IMR-90 (cell line): ENCODE measurements at places on chromosomes 11 and 22. TPM values are rescaled to one million over a fixed set of nuclear protein-coding genes. Genes with fewer than 3 reads are reported as not detected.
A peak's percentile ranks its signal among the peaks of the same experiment; 100 is the strongest.

GRCh38 chr11:57881647-57882046 lies 120.0 kb downstream of the CTNND1 start:
- no peaks in the 10 kb centered on the region for H3K36me3 ChIP-seq
- no peaks in the 10 kb centered on the region for H3K4me1 ChIP-seq
- H3K4me3 ChIP-seq = no peak overlapping the region
- no peak overlapping the region for H3K27ac ChIP-seq
- no peak for DNase-seq

GRCh38 chr22:30204742-30205111 lies 41.8 kb downstream of the LIF start:
- H3K4me3 ChIP-seq = no peak overlapping the region
- no peaks in the 10 kb centered on the region for H3K36me3 ChIP-seq
- no peaks in the 10 kb centered on the region for H3K27me3 ChIP-seq
- DNase-seq = peak; percentile 84
- H3K4me1 ChIP-seq = peaks cover 52% of the 10 kb centered on the region

DNA sequence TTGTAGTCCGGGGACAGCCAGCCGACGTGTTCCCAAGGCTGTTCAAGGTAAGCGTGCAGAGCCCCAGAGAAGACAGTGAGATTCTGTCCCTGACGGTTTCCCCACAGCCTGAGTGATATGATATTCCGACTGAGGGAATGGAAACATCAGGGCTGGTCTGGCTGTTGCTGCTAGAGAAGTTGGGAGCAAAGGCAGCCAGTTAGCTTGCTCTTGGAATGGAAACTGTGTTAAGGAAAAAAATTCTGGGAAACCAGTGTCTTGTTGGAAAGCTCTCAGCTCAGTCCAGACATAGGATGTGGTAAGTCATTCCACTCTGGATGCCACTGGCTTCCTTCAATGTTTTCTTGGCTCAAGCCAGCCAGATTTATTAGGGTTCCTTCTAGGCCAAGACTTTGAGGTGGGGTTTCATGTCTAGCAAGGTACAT lies 8.8 kb downstream of the CRY2 start:
- H3K4me1 ChIP-seq = peaks cover 35% of the 10 kb centered on the region
- peaks cover 10% of the 10 kb centered on the region for H3K36me3 ChIP-seq
- DNase-seq = peak; percentile 43
- H3K27ac ChIP-seq = peak overlapping the region; percentile 10; the same call in 1 of the 2 replicates
- H3K27me3 ChIP-seq = no peaks in the 10 kb centered on the region

GRCh38 chr11:85784480-85785265 lies 26.3 kb downstream of the SYTL2 start:
- DNase-seq = no peak
- no peaks in the 10 kb centered on the region for H3K36me3 ChIP-seq
- H3K4me3 ChIP-seq = no peak overlapping the region
- peaks cover 12% of the 10 kb centered on the region for H3K4me1 ChIP-seq
- no peak overlapping the region for H3K27ac ChIP-seq

- no peak for DNase-seq
- H3K36me3 ChIP-seq = no peaks in the 10 kb centered on the region
- H3K4me3 ChIP-seq = no peak overlapping the region
- no peaks in the 10 kb centered on the region for H3K4me1 ChIP-seq
- no peaks in the 10 kb centered on the region for H3K27me3 ChIP-seq
- no peak overlapping the region for H3K27ac ChIP-seq
Observed at GRCh38 chr11:90661233-90661632, 438.4 kb upstream of the CHORDC1 start.

DNA sequence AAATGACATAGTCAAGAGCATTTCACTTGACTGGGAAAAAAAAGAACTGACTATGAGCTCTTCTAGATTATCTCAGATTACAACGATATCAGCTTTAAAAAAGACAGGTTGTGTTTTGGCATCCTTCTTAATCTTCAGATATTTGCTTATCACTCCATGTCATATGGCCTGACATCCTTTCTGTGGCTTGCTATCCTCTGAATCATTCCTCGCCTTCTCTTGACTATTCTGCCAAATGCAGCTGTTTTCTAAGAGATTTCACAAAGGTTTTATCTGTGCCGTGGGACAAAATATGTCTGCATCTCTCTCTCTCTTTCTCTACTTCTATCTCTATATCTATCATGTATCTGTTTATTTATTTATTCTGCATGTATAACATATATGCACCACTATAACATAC lies 746.1 kb downstream of the CNTN5 start:
- H3K4me1 ChIP-seq = no peaks in the 10 kb centered on the region
- no peak for DNase-seq
- H3K36me3 ChIP-seq = no peaks in the 10 kb centered on the region
- no peaks in the 10 kb centered on the region for H3K27me3 ChIP-seq
- no peak overlapping the region for H3K4me3 ChIP-seq

GRCh38 chr11:93279851-93280347 lies 50.6 kb upstream of the DEUP1 start:
- no peak overlapping the region for H3K4me3 ChIP-seq
- H3K27me3 ChIP-seq = no peaks in the 10 kb centered on the region
- no peak for DNase-seq
- no peaks in the 10 kb centered on the region for H3K4me1 ChIP-seq
- H3K27ac ChIP-seq = no peak overlapping the region

DNA sequence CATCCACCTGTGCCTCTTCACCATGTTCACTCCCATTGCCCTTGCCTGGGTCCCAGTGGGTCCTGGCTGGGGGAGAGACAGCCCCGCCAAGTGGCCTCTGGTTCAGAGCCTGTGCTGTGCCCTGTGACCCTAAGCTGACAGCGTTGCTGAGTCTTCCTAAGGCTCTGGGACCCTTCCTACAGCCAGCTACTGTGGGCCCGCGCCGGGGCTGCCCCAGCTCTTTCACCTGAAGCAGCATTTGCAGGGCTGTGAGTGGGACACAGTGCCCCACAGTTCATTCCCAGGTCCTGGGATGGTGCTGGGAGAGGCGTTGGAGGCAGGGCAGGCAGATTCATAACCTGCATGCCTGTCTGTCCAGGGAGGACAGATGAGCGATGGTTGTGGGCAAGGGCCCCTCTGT lies 10.7 kb downstream of the TPCN2 start:
- no peak for DNase-seq
- H3K4me3 ChIP-seq = no peak overlapping the region
- no peak overlapping the region for H3K27ac ChIP-seq

GRCh38 chr11:17354601-17354991 lies 3.0 kb downstream of the NCR3LG1 start:
- peaks cover 2% of the 10 kb centered on the region for H3K4me1 ChIP-seq
- peaks cover 1% of the 10 kb centered on the region for H3K36me3 ChIP-seq
- DNase-seq = peak; percentile 79
- no peak overlapping the region for H3K27ac ChIP-seq
- H3K27me3 ChIP-seq = no peaks in the 10 kb centered on the region
- H3K4me3 ChIP-seq = no peak overlapping the region

- H3K4me1 ChIP-seq = peaks cover 4% of the 10 kb centered on the region; the same call in 1 of the 2 replicates
- H3K4me3 ChIP-seq = no peak overlapping the region
- H3K27ac ChIP-seq = no peak overlapping the region
- no peaks in the 10 kb centered on the region for H3K36me3 ChIP-seq
Observed at GRCh38 chr11:45796461-45796861, 8.5 kb upstream of the SLC35C1 start.

DNA sequence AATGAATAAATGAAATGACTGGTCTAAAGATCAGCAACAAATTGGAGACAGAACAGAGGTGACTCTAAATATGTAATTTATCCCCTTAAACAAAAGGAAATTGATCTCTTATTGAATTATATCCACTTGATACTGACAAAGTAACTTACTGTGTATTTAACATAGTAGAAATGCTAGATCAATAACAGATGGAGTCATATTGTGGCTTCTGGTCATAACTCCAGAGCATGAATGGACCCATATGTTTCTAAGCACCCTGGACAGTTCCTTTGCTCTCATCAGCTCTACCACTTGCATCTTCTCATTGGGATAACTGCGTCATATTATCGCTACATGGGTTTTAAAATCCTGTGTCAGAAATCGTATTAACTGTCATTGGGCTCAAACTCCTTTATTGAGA lies 222.3 kb downstream of the ETS1 start:
- no peak overlapping the region for H3K4me3 ChIP-seq
- peaks cover 11% of the 10 kb centered on the region for H3K4me1 ChIP-seq
- H3K36me3 ChIP-seq = no peaks in the 10 kb centered on the region
- peak; percentile 85 for DNase-seq

GRCh38 chr22:43825651-43826050 lies 13.5 kb upstream of the EFCAB6 start:
- no peaks in the 10 kb centered on the region for H3K36me3 ChIP-seq
- no peaks in the 10 kb centered on the region for H3K27me3 ChIP-seq
- peaks cover 38% of the 10 kb centered on the region for H3K4me1 ChIP-seq
- H3K4me3 ChIP-seq = no peak overlapping the region
- no peak for DNase-seq

DNA sequence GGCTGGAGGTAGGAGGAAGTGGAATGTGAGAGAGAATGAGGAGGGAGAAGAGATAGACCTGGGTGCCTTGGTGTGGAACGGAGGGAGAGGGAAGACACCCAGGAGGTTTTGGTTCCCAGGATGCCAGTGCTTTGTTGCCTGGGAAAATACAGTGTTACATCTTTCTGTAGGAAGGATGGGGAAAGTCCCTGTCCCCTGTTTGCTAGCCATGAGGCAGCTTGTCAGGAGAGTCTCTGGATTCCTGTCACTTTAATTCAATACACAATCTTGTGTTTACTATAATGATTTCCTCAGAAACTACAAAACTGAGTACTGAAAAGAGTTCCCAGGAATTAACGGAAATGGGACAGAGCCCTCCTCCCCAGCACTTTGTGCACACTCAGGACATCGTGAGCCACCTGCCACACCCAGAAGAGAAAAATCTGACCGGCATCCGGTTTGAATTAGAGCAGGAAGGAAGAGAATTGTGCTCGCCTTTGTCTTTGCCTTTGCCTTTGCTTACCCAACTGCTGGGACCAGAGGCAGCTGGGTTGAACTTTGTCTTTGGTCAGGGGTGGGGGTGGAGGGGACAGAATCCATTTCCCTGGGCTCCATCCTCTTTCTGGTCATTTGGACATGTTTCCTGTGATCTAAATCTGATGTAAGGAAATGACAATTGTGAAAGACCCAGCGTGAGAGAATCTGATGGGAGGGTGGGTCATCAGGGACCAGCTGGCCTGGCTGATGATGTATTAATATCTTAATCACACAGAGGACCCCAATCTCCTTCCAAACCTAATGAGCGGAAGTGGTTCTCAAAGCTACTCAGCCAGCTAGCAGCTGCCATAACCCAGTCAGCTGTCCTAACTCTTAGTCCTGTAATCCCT lies 1.3 kb upstream of the LIMK2 start:
- H3K27me3 ChIP-seq = no peaks in the 10 kb centered on the region
- H3K4me3 ChIP-seq = no peak overlapping the region
- H3K27ac ChIP-seq = no peak overlapping the region
- H3K4me1 ChIP-seq = peaks cover 4% of the 10 kb centered on the region; the same call in 1 of the 2 replicates

- no peak for DNase-seq
- peaks cover 4% of the 10 kb centered on the region; the same call in 1 of the 2 replicates for H3K27me3 ChIP-seq
- H3K4me3 ChIP-seq = no peak overlapping the region
- H3K27ac ChIP-seq = no peak overlapping the region
- H3K36me3 ChIP-seq = no peaks in the 10 kb centered on the region
Observed at GRCh38 chr11:64057890-64058289, 22.2 kb downstream of the FLRT1 start.

DNA sequence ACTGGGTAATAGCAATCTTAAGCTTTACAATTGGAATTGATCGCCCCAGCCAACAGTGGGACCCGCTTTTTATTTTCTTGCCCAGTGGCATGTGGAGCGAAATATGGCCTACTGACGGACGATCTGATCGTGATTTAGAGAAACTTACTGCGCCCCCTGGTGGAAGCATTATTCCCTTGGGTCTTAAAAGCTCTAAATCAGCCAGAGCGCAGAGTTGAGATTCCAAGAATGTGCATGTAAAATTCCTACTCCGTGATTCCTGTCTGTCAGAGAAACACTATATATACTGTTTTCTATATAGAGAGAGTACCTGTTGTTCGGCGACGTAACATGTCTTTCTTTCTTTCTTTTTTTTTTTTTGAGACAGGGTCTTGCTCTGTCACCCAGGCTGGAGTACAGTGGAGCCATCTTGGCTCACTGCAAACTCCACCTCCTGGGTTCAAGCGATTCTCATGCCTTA lies 3.7 kb upstream of the DPF2 start:
- no peak overlapping the region for H3K27ac ChIP-seq
- no peaks in the 10 kb centered on the region; the same call in 1 of the 2 replicates for H3K4me1 ChIP-seq
- H3K27me3 ChIP-seq = no peaks in the 10 kb centered on the region
- H3K36me3 ChIP-seq = no peaks in the 10 kb centered on the region
- peak; percentile 92 for DNase-seq

DNA sequence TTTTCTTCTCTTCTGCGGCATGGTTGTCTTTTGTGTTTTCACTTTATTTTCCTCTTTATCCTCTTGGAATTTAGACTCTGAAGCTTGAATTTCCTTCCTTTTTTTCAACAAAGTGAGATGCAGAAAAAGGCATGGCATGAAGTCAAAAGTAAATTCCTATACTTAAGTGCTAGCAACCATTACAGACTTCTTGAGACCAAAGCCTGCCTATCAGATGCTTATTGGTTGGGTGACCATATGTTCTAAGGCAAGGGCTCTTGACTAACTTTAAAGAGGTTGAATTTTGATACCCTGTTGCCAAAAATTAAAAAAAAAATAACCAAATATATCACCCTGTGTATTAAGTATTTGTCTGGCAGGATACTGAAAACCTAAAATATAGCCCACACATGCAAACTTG lies 237.4 kb downstream of the TMEM135 start:
- no peak for DNase-seq
- H3K4me1 ChIP-seq = no peaks in the 10 kb centered on the region
- no peaks in the 10 kb centered on the region for H3K36me3 ChIP-seq
- H3K4me3 ChIP-seq = no peak overlapping the region
- no peaks in the 10 kb centered on the region for H3K27me3 ChIP-seq

DNA sequence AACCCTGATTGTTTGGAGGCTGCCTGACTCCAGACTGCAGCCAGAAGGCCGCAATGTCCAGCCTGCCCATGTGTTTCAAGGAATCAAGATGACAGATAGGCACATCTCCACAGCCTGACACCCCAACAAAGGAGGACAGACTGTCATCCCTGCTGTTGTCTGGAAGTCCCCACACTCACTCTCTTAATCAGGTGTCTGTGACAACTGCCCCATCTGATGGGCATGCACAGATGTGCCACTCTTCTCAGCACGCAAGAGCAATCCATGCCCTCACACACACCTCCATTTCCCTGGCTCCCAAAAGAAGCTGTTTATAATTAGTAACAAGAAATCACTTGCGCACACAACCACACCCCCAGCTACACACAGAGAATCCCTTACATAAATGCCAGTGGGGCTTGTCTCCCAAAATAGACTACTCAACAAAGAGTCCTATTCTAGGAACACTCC lies 117.6 kb downstream of the C11orf58 start:
- no peak for DNase-seq
- H3K36me3 ChIP-seq = no peaks in the 10 kb centered on the region
- no peaks in the 10 kb centered on the region for H3K4me1 ChIP-seq
- H3K27ac ChIP-seq = no peak overlapping the region
- H3K4me3 ChIP-seq = no peak overlapping the region

GRCh38 chr11:128476729-128477128 lies 110.6 kb downstream of the ETS1 start:
- H3K27ac ChIP-seq = no peak overlapping the region
- no peaks in the 10 kb centered on the region for H3K27me3 ChIP-seq
- no peak overlapping the region for H3K4me3 ChIP-seq
- peaks cover 33% of the 10 kb centered on the region for H3K36me3 ChIP-seq
- H3K4me1 ChIP-seq = peaks cover 36% of the 10 kb centered on the region
- no peak for DNase-seq

The HEPN1 gene
- not detected in 2 replicates for polyA plus RNA-seq

The MOGAT2 gene
- polyA plus RNA-seq = not detected in 2 replicates

The TMEM121B gene
- 0.22 and 0.29 TPM in 2 replicates for polyA plus RNA-seq

The NCF4 gene
- not detected in 2 replicates for polyA plus RNA-seq

The PAX6 gene
- not detected in 2 replicates for polyA plus RNA-seq

The MRPL40 gene
- 36.7 and 38.0 TPM in 2 replicates for polyA plus RNA-seq

The AIFM3 gene
- polyA plus RNA-seq = 0.09 TPM in 2 replicates

The APOBEC3F gene
- 8.3 and 9.1 TPM in 2 replicates for polyA plus RNA-seq

The PRPF19 gene
- 48.5 and 50.4 TPM in 2 replicates for polyA plus RNA-seq
